ENCODE measurements at places on chromosomes 3 and 15. TPM values are rescaled to one million over a fixed set of nuclear protein-coding genes. Genes with fewer than 3 reads are reported as not detected.

GRCh38 chr15:77042955-77043920 is 27.7 kb downstream of the TSPAN3 start:
- DNase-seq, result no peak

GRCh38 chr15:67480741-67481140 is 40.2 kb upstream of the C15orf61 start:
- no peak for DNase-seq

The FOXB1 gene
- polyA plus RNA-seq, result not detected

DNA sequence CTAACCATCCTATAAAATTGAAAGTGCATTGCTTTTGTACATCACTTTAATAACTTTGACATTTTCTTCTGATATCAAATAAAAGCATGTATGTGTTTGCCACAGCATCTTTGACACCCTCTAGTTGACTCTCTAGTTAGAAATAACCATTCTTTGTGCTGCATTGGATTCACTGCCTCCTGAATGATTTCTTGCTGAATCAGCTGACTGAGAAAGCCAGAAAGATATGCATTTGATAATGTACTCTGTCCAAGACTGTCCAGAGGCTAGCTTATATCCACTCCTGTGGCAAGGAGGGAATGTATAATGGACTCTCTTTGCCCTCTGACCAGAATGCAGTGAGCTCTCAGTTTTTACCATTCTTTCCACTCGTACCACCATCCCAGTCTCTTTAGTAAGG is 6.2 kb downstream of the RAB11A start:
- DNase-seq, result no peak

The SH2D7 gene
- polyA plus RNA-seq, result 0.12 TPM

DNA sequence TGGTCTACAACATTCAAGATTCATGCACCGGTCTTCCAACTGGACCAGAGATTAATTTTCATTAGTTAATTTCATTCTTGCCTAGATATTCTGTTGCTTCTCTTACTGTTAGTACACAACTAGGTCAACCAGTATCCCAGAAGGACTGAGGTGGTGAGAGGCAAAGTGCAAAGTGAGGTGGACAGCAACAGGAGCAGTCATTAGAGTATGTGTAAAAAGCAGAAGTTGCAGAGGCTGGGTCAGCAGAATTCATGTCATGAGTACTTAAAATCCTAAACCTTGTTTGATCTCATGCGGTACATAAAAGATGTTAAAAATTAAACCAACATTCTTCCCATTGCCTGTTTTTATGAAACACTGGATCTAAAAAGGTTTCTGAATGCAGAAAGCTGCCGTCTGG is 46.7 kb downstream of the PARP14 start:
- DNase-seq, result peak; percentile 2

- DNase-seq, result no peak
Observed at GRCh38 chr15:80060356-80061006, 1.0 kb downstream of the ZFAND6 start.

The HIGD2B gene
- not detected for polyA plus RNA-seq

The CYP1A1 gene
- not detected for polyA plus RNA-seq

- no peak for DNase-seq
Observed at GRCh38 chr3:47579875-47580274, 1.2 kb upstream of the CSPG5 start.

DNA sequence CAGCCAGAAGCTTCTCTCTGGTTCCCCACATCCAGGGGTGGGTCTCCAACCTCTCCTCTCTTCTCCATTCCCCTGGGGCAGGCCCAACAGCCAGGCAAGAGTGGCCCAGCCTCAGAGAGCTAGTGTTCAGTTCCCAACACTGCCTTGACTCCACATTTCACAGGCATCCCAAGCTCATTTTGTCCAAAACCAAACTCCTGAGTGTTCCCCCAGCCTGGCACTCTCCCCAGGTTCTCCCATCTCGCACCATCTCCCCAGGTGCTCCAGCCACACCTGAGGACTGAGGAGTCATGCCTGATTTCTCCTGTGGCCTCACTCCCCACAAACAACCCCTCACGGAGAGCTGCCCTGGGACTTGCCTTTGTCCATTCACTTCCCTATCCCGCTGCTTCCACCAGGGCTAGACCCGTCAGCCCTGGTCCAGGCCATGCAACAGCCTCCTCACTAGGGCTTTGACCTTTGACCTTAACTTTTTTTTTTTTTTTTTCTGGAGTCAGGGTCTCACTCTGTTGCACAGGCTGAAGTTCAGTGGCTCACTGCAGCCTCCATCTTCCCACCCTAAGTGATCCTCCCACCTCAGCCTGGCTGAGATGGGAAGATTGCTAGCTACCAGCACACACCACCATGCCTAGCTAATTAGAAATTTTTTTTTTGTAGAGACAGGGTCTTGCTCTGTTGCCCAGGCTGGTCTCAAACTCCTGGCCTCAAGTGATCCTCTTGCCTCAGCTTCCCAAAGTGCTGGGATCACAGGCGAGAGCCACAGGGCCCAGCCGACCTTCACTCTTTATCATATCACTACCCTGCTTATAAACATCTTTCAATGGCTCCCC is 3.9 kb upstream of the CSK start:
- no peak for DNase-seq

GRCh38 chr3:69566275-69566674 is 173.0 kb upstream of the MITF start:
- DNase-seq, result no peak

- DNase-seq, result no peak
Observed at GRCh38 chr3:172167892-172168648, 128.7 kb downstream of the FNDC3B start.

DNA sequence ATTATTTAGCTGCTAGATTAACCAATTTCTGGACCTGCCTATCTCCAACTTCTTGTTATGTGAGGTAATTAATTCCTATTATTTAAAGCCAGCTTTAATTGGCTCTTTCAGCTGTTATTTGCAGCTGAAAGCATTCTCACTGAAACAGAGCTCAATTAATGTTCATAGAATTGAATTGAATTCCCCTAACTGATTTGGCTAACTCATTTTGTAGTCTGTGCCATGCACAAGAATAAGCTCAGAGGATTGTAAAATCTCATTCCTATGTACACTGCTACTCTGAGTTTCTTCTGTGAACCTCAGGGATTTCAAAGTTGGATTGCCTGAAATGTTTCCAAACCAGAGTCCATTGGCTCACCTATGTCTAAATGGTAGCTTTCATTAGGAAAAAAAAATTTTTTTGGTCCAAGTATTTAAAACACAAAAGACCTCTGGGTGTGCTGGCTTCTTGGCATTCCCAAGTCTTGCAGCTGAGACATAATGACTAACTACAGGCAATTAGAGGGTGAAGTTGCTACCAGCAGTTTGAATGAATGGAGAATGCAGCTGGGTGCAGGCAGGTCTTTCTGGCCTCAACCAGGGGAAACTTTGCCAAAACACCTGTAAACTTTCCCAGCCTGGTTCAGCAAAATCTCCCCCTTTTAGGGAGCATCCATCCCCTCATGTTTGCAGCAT is 134.3 kb downstream of the EDEM1 start:
- DNase-seq, result no peak

DNA sequence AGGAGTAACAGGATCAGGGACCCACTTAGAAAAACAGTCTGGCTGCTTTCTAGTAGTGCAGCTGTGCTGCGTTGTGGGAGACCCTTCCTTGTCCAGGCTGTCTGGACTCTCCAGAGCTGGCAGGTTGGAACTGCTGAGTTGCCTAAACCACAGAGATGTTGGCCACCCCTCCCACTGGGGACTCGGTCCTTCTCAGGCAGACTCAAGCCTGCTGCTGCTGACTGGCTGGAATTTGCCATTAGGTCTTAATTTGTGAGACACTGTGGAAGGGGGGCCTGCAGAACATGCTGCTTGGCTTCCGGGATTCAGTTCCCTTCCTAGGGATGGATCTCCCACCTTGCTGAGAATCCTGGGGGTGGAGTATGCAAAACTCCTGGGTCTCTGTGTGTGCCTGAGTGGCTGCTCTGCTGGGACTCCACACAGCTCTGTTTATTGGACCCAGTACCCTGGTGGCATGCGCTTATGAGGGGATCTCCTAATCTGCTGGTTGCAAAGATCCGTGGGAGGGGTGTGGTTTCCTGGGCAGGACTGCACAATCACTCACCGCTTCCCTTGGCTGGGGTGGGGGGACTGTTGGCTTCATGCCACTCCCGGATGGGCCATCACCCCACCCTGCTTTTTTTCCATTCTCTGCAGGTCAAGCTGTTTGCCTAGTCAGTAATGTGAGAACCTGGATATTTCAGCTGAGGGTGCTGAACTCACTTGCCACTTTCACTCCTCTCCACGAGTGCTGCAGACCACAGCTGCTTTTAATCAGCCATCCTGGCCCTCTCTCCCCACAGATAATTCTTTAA is 150.5 kb downstream of the CFAP20DC start:
- DNase-seq, result peak; percentile 34

GRCh38 chr3:112611752-112612515 is 29.0 kb downstream of the CCDC80 start:
- DNase-seq, result no peak

- no peak for DNase-seq
Observed at GRCh38 chr15:50813865-50814264, 48.4 kb upstream of the SPPL2A start.

GRCh38 chr3:57192028-57192427 is 7.8 kb downstream of the HESX1 start:
- DNase-seq, result no peak

DNA sequence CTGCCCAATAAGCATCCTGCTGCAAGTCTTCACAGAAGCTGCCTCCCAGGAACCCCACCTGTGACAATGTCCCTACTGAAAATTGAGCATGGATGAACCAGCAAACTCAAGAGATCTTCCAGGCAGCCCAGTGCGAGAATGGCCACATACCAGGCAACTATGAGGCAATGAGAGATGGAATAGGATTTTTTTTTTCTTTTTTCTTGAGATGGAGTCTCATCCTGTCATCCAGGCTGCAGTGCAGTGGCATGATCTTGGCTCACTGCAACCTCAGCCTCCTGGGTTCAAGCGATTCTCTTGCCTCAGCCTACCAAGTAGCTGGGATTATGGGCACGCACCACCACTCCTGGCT is 60.9 kb upstream of the ARL8B start:
- DNase-seq, result no peak

DNA sequence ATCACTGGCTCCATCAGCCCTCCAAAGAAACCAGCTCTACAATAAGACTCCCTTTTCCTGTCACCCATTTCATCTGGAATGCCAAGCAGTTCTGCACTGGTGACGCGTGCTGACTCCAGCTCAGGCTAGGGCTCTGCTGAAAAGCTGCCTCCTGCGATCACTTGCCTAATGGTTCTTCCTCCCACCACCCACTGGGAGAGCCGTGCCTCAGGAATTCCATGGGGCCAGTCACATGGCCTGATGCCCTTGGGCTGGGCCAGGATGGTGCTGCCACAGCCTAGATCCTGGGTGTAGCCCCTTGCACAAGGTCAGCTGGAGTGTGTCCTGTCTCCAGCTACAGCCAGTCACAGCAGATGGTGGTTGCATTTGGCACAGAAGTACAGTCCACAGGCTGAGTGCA is 98.9 kb downstream of the DNAJB8 start:
- no peak for DNase-seq

DNA sequence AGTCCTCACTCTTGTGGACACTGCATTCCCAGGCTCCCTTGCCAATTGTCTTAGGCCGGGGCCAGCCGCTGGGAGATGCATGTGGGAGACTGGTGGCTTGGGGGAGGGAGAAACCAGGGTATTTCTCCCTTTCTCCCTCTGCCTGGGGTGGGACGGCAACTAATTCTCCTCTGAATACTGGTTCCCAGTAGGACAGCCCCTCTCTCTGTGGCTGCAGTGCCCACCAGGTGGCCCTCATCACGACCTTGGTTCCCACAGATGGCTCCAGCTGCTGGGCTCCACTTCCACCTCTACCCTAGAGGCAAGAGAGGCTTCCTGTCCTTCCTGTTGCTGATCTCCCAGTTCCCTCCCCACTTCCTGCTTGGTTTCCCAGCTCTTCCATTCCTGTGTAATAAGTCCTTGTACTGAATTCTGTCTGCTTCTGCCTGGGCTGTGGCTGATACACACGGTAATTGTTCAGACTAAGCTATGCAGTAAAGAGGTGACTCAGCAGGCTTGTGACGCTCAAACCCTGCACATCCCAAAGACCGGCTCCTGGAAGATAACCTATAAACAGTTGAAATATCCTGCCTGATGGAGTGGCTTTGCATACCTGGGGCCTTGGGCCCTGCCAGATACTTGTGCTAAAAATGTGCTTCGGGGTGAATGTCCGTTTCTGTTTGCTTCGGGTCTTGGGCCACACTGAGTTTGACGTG is 20.4 kb upstream of the COPG1 start:
- no peak for DNase-seq

The TTLL13 gene
- polyA plus RNA-seq, result not detected

- DNase-seq, result no peak
Observed at GRCh38 chr3:30495172-30496065, 111.0 kb upstream of the TGFBR2 start.

- DNase-seq, result no peak
Observed at GRCh38 chr3:98786364-98787006, 23.3 kb downstream of the ST3GAL6 start.

DNA sequence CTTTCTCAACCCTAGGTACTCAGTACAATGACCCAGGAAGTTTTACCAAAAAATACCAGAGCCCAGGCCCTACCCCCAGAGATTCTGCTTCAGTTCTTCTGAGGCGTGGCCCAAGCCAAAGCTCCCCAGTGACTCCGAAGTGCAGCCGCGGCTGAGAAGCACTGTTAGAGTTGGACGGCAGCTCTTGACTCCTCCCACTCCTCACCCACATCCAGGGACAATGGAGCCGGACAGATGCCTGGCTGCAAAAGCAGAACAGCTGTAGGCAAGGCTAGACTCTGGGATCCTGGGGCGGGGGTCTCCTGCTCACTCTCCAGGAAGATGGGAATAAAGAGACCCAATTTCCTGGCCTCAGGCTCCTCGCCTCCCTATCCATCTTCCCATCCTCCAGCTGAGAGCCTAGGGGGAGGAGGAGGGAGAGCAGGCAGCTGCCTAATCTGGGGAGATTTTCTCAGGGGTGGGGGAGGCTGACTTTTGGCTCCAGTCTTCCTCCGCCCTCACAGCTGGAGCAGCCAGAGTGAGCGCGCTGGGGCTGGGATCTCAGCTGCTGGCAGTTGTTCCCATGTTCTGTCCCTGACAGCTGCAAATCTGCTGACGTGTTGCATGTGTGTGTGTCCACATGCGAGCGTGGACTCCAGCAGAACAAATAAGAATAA is 223.8 kb downstream of the OPA1 start:
- peak; percentile 94 for DNase-seq

The FBXL2 gene
- 8.0 TPM for polyA plus RNA-seq

DNA sequence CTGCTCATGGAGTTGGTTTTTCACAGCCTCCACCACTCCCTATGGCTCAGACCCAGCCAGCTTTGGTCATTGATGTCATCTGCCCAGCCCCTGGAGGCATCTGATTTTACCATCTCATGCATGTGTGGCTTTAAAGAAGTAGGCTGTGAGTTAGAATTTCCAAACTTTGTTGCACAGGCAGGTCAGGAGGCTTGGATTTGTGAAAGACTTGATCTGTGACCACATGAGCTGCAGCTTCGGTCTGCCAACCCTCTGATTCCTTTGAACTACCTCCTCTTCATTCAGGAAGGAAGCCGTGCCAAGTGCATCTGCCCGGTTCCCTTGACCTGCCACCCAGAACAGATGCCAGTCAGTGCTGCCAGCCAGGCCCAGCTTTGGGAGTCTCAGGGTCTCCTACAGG is 9.2 kb downstream of the CTXND1 start:
- DNase-seq, result no peak

DNA sequence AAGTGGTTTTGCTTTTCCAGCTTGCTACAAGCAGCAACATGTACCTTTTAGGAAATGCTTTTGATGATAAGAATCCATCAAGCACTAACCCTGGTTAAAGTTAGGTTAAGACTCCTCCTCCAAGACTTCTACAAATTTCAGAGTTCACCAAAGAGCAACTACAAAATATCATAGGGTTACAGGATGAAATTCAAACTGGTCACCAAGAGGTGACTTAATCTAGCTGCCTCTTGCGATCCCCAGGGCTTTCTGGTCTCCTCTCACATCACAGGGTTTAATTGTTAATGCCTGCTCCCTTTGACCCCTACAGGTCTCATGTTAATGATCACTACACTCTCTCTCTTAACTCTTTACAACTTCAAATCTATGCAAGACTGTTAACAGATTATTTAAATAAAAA is 66.5 kb downstream of the DPH6 start:
- DNase-seq, result no peak
